Stimulated activated CD8-positive, alpha-beta memory T cell treated with anti-CD3 and anti-CD28 coated beads, Interleukin-7, amount 100 ng/mL, for 48 hours (primary cell): ENCODE measurements at places on chromosomes 12 and 14.

DNA sequence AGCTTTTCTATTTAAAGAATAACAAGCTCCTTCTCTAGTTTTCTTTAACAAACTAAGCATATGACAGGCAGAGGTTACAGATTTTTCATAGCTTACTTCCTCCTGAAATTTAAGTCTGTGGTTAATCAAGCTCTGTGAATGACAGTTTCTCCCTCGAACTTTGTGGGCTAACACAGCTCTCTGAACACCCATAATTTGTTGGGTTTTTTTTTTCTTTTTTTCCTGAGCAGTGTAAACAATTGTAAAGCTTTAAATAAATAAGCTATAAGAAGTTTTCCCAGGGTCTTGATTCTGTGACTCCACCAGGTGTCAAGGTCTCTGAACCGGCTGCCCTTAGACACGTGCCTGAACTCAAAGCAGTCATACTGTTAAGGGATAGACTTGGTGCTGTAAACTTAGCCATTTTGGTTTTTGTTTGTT is 128.1 kb upstream of the AMIGO2 start:
- DNase-seq, result no peak

GRCh38 chr14:37045340-37046061 is 126.9 kb downstream of the SLC25A21 start:
- DNase-seq, result no peak

GRCh38 chr12:90120627-90121026 is 412.0 kb upstream of the ATP2B1 start:
- no peak for DNase-seq

DNA sequence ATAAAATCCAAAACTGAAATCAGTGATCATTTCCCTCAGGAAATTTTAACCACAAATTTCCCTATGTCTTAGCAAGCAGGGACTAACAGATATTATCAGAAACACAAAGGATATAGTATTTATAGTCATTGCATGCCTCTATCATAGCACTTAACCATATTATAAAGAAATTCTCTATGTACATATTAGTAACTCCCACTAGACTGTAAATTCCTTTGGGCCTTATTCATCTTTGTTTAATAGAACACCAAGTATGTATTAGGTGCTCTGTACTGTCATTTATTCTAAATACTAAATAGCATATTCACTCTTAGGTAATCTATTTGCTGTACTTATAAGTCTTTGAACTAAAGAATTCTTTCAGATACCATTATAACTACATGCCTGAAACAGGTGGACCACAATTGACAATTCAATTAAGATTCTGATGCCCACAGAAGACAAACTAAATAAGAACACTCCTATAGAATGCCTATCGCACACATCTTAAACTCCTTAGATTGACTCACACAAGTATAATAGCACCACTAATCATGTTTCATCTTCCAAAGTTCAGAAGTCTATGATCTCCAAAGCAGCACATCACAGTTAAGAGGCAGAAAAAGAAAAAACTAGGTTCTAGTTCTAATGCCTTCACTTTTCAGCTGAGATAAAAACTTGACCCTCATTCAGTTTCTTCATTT is 134.1 kb downstream of the FSCB start:
- DNase-seq, result no peak

DNA sequence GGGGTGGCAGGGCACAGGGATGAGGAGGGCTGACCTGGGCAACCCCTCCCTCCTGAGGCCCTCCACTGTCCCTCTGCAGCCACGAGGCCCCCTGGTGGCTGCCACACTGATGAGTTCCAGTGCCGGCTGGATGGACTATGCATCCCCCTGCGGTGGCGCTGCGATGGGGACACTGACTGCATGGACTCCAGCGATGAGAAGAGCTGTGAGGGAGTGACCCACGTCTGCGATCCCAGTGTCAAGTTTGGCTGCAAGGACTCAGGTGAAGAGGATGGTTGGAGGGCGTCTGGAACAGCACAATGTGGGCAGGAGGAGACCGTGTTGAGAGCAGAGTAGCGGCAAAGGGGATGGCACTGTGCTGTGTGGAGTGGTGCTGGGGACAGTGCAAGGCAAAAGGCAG is 25.7 kb upstream of the LRP1-AS start:
- DNase-seq, result no peak

DNA sequence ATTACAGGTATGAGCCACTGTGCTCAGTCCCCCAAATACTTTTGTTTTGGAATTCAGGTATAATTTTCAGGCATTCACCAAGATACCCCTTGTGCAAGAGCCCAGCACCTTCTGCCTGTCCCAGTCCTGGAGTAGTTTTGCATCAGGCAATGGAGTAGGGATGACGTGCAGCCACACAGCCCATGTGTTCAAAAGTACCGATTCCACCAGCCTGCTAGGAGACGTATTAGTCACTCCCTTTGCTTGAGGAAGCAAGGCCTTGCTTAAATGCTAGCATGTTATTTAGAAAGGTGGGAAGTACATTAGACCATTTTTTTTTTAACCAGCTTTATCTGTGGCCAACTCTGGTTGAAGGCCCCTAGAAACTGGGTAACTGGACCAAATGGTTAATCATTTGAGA is 15.0 kb upstream of the GALNT16 start:
- no peak for DNase-seq

DNA sequence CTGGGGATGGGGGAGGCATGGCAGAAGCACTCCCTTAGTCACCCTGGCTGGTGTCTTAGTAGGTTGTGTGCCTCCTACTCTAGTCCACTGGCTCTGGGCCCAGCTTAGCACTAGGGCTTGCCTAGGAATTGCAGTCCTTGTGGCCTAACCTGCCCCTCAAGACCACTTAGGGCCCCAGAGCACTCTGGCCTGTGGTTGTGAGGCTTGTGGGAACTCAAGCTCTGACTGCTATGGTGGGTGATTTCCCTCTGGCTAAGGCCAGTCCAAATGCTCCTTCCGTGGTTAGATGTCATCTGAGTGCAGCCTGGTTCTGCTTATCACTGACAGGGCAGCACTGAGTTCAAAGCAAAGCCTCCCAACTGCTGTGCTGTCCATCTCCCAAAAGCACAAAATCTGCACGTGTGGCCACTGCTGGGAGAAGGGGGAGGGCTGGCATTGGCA is 20.2 kb downstream of the FGD4 start:
- no peak for DNase-seq

GRCh38 chr12:7354529-7354928 is 50.7 kb downstream of the ACSM4 start:
- DNase-seq, result no peak
